ENCODE measurements at places on chromosomes 3 and 15. TPM values are rescaled to one million over a fixed set of nuclear protein-coding genes. Genes with fewer than 3 reads are reported as not detected.

DNA sequence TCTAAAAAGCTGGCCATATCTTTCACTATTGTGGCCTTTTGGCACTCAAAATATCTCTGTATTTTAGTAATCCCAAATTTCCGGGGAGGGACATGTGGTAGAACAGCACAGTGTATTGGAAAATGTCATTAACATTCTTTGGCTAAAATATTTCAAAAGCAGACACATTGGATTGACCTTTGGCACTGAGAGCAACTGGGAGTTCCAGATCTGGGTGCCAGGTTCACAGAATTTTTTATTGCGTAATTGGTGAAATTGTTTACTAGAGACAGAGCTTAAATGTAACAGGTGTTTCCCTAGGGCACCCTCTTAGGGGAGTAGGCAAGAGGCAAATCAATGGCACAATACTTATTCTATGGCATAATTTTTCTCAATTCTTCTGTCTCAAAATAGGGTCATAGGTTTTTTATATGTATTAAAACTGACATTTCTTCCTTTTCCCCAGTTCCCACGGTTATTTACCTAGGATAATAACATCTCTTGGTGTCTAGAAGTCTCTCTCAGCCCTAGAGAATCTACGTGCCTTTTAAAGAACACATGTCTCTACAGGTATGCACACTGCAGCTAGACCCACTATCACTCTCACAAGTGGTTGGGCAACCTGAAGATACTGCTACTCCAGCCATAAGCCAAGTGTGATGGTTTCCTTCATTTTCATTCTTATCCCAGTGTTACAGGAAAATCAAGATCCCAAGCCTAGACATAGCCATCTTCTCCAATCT lies 10.6 kb downstream of the RBMS3 start:
- no peak for DNase-seq

GRCh38 chr15:39698444-39699390 lies 83.9 kb downstream of the FSIP1 start:
- no peak for DNase-seq

- DNase-seq: no peak
Observed at GRCh38 chr3:46934072-46934471, 42.5 kb downstream of the CCDC12 start.

- DNase-seq: no peak
Observed at GRCh38 chr3:23748398-23749110, 57.2 kb upstream of the UBE2E1 start.

DNA sequence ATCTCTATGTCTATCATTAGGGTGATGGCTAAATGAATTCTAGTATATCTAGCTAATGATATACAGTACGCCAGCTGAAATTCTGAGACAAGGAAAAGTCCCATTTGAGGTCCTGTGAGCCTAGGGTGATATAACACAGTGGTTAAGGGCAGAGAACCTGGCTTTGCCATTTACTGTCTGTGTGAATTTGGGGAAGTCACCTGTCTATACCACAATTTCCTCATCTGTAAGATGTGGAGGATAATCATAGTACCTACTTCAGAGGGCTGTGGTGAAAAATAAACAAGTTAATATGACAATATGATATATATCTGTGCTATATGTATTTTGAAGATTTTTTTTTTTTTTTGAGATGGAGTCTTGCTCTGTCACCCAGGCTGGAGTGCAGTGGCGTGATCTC lies 9.8 kb upstream of the ANKDD1A start:
- DNase-seq: no peak

GRCh38 chr15:87032295-87032694 lies 952.6 kb downstream of the AGBL1 start:
- no peak for DNase-seq

- DNase-seq: no peak
Observed at GRCh38 chr15:69916169-69916785, 181.4 kb downstream of the TLE3 start.

DNA sequence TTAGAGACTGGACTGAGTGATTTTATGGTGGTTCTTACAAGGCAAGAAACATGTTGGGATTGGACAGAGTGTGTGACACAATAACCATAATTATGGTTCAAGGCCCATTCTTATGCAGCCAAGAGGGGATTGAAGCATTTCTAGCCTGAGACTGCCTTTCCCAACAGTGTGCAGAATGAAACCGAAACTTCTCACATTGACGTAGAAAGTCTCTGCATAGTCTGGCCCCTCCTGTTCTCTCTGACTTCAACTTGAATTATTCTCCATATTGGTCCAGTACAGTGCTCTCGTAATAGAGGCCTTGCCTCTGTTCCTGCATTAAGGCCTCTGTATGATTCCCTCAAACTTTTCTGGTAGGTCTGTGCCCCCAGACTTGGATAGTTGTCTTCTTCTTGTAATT lies 138.3 kb downstream of the DIPK2A start:
- DNase-seq: no peak

- DNase-seq: no peak
Observed at GRCh38 chr3:21100656-21101359, 650.2 kb downstream of the ZNF385D start.

GRCh38 chr15:35289024-35289617 lies 204.0 kb upstream of the NANOGP8 start:
- peak; percentile 55 for DNase-seq

GRCh38 chr15:28026221-28026620 lies 72.9 kb downstream of the OCA2 start:
- DNase-seq: no peak

DNA sequence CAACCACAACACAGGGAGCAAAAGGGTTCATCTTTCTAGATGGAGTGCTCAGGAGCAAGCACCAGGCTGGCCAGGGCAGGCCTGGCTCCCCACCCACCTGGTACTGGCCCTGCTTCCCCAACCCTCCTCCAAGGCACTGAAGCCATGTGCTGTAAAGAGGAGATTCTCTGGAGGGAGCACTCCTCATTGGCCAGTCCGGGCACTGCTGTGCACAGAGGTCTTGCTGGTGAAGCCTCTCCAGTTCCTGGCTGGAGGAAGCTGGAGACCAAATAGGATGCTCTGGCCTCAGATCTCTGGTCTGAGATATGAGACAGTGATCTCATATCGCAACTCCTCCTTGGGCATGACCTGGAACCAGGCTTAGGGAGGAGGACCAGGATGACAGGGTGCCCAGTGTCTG lies 7.7 kb upstream of the SEMA3F start:
- DNase-seq: no peak

DNA sequence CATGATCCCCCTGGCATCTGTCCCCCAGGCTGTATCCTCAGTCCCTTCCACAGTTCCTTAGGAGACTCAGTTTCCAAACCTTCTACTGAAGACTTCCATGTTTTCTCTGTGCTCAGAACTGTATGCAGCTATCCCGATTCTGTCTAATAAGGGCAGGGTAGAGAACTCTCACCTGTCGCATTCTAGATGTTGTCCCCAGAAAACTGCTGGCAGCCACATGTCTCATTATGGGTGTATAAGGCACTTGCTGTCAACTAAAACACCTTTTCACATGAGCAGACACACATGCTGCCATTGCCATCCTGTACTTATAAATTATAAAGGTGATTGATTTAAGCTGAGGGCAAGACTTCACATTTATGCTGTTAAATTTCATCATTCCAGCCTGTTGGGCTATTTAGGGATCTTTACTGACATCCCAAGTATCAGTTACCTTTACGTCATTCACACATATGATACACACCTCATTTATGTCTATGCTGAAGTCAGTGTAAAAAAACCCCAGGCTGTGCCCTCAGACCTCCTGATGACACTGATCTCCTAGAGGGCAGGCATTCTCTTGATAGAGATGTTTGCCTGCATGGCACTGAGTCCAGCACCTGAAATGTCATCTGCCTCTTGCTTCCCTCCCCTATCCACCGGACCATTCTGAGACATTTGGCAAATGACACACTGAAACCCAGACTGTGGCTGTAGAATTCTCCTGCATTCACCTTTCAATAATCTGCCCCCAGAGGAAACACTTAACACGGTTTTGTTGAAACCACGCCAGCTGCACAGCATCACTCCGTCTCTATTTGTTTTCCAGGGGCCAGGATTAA lies 35.8 kb downstream of the BTD start:
- DNase-seq: no peak

DNA sequence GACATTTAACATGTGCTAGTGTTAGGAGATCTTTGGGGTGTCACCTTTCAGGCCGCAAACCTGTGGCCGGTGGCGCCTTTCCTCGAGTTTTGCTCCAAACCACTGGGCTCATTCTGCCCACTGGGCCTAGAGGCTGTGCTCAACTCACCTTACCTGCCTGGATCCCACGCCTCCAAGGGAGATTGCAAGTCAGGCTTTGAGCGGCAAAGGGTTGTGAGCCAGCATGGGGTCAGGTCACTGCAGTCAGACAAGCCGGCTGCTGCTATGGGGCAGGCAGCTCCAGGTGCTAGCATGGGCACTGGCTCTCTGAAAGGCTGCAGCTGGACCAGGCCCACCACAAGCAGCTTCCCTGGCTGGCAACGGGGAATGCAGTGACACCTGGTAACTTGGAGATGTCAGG lies 265.5 kb downstream of the ZBBX start:
- no peak for DNase-seq

GRCh38 chr3:106428565-106428994 lies 559.8 kb upstream of the CBLB start:
- peak; percentile 92 for DNase-seq

- DNase-seq: no peak
Observed at GRCh38 chr3:195907684-195907933, 742 bp downstream of the TNK2 start.

DNA sequence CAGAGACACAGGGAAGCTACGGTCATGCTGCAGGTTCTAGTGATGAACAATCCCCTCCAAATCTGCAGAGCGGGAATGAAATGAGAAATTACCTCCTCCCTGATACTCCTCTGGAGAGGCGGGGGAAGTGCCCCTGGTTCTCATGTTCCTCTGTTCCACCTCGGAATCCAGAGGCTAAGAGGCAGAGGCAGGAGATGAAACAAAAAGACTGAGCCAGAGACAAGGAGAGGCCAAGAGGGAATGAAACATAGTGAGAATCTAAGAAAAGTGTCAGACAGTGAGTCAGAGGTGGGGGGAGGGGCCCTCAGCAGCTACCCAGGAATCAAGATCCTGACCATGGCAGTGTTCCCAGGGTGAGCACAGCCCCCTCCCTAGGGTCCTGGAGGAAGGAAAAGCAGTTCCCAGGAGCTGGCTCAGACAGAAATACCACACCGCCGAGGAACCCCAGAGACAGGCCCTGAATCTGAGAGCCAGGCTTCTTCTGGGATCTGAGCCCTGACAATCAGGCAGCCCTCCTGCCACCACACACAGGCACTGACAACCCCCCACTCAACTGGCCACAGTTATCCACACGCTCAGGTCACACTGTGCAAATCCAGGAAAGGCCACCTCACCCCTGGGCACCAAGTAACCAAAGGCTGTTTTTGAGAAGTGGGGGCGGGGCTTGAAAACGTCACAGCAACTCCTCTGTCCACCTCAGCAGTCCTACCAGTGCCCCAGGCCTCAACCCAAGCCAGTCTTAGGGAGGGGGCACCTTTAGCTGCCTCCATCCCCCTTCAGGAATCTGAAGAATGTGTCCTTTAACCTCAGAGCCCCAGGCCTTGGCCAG lies 2.4 kb downstream of the CSRNP1 start:
- peak; percentile 87 for DNase-seq

GRCh38 chr3:29693863-29694262 lies 413.0 kb downstream of the RBMS3 start:
- DNase-seq: peak; percentile 71

DNA sequence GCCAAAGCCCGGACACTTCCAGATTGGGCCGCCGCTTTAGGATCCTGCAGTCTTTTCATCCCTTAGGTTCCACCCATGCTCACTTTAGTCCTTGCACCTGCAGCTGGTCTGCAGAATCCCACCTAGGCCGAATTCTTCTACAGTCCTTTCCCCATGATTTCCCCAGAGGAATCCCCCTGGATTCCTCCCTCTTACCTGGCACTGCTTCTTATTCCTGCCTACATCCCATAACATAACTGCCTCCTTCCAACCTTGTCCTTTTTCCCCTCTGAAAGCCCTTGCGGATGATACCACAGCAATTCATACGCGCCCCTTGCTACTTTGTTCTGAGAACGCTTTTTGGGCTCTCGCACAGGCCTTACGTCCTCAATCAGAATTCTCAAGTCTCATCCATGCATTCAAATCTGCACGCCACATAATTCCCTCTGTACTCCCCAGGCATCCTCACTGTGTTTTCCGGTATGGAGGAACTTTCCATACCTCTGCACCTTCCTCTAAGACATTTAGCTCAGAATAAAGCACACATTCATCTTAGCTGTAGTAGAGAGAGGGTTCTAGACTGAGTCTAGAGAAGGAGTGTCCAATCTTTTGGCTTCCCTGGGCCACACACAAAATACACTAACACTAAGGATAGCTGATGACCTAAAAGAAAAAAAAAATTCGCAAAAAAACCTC lies 619 bp downstream of the EIF2AK4 start:
- no peak for DNase-seq

DNA sequence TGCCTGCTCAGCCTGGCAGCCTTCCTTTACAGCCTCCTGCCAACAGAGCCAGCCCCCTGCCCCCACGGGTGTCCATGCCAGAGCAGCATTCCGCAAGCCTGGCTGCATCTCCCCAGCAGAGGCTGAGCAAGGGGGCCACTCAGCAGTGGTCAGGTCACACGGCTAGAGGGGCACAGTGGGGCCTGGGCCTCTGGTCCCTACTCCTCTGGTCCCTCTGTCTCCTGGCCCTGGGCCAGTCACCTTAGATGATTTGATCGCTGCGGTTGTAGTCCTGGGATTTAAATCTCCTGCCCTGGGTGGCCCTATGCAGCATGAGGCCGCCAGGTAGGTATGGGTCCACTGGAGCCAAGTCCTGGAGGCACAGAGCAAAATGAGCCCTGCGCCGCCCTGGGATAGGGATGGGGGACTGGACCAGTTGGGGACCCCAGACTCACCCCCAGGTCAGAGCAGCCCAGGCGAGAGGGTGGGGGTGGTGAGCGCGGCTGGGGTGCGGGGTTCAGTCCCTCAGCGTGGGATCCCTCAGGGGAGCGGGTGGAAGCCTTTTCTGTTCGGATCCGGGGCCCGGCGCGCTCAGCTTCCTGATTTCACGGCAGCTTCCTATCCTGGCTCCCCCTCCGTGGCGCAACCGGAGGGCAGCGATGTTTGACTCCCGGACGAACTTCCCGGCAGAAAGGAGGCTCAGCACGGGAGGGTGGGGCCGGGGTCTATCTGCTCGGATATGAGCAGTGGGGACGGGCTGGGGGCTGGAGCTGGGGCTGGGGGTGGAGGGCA lies at the start of gene ZBTB47:
Gene ZBTB47 (plus strand): TSS at position 138 of the 771 bp plus-strand sequence. CDS start 4,659 bp downstream, outside the sequence.
- DNase-seq: no peak

GRCh38 chr3:58864480-58864879 lies 185.3 kb downstream of the CFAP20DC start:
- DNase-seq: no peak

- DNase-seq: no peak
Observed at GRCh38 chr3:99712291-99712954, 74.0 kb downstream of the COL8A1 start.

The SLC24A5 gene
- not detected for polyA plus RNA-seq

The VIPR1 gene
- not detected for polyA plus RNA-seq

The ROPN1 gene
- polyA plus RNA-seq: 0.29 TPM

The BCL2A1 gene
- 2.7 TPM for polyA plus RNA-seq

The CHRNB4 gene
- polyA plus RNA-seq: not detected

The ECE2 gene
- polyA plus RNA-seq: not detected

The B3GALNT1 gene
- 8.2 TPM for polyA plus RNA-seq

The RAD51 gene
- 5.1 TPM for polyA plus RNA-seq

The TRIM71 gene
- not detected for polyA plus RNA-seq

The SH2D7 gene
- polyA plus RNA-seq: 0.04 TPM

Data from AG04450 (cell line).